ENCODE measurements at places on chromosomes 5 and 9.
A peak's percentile ranks its signal among the peaks of the same experiment; 100 is the strongest.

DNA sequence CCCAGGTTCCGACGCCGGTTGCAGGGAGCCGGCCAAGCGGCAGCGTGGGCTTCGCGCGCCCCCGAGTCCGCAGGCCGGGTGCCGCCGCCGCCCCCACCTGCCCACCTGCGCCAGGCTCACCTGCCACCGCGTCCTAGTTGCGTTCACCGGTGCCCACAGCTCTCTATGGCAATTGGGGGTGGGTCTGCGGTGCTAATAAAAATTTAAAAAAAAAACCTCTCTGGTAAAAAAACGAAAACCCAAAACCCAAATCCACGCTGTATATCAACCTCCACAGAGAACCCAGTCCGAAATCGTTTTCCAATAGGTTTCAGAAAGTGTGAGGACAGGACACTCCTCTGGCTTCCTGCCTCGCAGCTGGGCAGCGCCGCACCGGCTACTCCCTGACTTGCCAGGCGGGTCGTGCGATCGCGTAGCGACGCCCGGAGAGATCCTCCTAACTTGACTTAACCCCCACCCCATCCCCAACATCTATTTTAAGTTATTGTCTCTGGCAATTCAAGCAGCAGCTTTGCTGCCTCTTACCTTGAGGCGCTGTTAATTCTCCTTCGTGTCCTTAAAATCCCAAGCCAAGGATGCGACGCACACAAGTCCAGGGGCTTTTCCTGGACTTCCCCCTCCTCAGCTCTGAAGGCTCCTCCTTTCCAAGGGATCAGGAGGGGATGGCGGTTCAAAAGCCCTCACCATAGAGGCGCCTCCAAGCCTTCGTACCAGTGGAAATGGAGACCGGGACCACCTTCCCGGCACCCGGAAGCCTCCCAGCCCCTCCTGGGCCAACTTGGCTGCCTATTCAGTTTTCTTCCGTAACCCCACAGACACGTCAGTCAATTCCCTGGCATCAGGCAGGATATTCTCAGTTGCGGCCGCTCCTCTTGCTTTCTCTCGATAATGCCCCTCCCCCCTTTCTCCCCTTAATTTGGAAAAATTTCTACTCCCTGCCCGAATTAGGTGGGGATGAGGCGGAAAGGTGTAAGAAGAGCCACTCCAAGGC, 1639.4 kb upstream of the C9orf72 start:
- DNase-seq, result no peak

DNA sequence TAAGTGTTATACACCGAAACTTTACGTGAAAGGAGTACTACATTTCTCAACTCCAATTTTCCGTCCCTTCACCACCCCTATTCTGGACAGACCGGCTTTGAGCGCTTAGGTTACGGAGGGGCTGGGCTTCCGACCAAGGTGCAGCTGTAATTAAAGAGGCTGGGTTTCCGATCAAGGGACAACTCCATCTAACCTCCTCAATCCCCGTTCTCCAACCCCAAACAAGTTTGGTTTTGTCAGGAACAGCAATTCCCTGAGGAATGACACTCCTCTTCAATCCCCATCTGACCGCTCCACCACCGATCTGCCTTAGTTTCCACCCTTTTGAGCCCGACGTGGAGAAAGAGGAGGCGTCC, 577 bp downstream of the TUT7 start:
- DNase-seq, result peak; percentile 8

- DNase-seq, result no peak
Observed at GRCh38 chr5:68958428-68958827, 135.4 kb upstream of the SLC30A5 start.

DNA sequence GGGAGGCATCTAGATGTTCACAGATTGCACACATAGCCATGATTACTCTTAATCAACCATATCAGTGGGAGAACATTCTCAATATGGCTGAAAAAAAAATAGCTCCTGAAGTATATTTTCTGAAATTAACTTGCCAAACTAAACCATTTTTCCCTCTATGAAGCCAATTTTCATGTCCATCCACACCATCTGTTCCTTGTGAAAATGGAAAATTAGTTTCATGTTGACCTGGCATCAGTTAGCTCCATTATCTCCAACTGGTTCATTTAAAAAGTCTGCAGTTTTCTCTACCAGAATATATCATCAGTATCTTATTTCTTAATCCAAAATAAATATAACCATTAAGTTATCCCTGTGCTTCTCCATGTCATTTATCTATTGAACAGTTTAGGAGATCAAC, 138.8 kb upstream of the CDH10 start:
- DNase-seq, result no peak

DNA sequence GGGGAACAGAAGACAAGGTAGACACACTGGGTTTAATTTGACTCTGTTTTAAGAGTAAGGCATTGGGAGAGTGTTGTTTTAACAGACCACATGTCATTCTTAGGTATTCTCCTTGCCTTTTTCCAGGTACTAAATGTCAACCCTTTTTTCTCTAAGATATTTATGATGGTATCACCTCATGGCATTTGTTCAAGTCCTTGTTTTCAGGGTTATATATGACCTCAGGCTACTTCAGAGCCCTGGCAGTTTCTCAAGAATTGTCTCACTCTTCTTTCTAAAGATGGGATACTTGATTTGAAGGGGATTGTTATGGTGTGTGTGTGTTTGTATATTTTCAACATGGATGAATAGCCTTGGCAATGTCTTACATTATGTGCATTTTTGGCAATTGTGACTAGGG, 131.1 kb upstream of the ACTBL2 start:
- DNase-seq, result no peak

- DNase-seq, result no peak
Observed at GRCh38 chr5:109996246-109996645, 306.5 kb downstream of the MAN2A1 start.
